ENCODE measurements at places on chromosomes 5 and 9.
A peak's percentile ranks its signal among the peaks of the same experiment; 100 is the strongest.

- DNase-seq: no peak
Measured at GRCh38 chr5:40578501-40579451, 100.9 kb upstream of the PTGER4 start.

DNA sequence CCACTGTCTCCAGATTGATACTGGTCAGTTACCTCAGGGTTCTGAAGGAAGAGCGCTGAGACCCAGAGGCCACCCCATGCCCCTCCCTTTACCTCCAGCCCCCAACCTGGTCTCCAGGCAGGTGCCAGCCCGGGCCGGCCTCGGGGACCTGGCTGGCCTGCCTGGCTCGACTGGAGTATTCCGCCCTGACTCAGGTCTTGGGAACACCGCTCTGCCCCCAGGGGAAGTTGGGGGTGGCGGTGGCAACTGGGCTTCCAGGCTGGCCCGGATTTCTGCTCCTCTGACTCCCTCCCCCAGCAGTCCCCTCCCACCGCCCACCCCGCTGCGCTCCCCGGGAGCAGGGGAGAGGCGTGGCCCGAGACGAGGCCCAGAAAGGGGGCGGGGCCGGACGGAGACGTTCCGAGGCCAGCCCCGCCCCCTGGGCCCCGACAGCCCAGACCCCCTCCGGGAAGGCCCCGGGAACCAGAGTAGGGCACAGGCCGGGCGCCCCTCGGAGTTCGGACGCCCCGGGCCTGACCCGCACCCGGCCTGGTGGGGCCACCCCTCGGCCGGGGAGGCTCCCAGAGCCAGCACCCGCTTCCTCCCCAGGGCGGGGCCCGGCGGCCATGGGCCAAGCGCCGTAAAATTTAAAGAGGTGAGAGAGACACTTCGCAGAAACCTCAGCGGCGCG is 82.5 kb upstream of the ZBTB43 start:
- DNase-seq: peak; percentile 92

- DNase-seq: no peak
Measured at GRCh38 chr9:107881626-107882300, 392.2 kb upstream of the KLF4 start.

DNA sequence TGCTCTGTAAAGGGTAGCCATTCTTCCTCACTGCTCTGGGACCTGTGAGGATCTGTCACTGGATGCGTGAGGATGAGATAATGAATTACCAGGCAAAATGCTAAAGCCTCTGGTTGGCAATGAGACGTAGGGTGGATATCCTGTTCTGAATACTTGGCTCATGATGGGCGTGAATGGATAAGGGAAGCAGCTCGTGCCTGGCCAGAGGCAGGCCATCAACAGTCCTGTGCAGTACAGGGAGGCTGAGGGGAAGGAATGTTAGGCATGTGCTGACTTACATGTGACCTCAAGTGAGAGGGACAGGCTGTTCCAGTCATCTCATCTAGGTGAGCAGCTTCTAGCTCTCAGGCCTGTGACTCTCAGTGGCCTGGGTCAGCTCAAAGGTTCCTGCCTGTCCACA is 172.8 kb downstream of the CARTPT start:
- DNase-seq: no peak

- DNase-seq: no peak
Measured at GRCh38 chr5:153641183-153641688, 150.8 kb downstream of the GRIA1 start.

GRCh38 chr5:157888814-157889532 is 30.0 kb upstream of the CLINT1 start:
- DNase-seq: no peak

DNA sequence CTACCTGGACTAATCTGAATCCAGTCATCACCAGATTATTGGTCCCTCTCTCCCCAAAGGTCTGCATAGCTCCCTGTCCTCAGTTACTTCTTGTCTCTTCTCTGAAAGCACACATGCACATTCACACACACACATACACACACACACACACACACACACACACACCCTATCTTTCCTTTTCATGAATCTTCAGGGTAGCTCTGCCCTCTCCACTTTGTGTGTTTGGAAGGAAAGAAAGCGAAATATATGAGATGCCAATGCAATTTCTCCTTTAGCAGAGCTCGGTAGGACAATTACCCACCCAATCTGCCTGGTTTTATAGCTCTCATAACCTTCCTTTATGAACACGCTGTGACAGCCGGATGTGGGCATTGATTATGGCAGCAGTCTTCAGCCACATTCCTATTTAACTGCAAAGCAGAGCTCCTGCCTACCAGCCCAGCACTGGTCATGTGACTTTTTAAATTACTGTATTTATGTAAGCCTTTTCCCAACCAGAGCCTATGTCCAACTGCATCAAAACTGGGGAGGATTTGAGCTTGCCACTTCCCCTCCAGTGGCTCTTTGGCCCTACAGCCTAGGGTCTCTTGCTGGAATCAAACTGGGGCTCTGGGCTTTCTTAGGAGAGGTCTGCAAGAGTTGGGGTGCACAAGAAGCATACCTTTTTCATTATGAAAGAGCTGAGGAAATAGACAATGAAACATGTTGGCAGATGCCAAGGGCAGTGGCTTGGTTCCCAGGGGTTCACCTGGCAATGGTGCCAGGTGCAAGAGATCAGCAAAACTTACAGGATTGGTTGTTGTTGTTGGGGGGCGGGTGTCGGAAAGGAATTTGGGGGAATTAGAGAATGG is 20.8 kb upstream of the MATR3 start:
- no peak for DNase-seq

- DNase-seq: no peak
Measured at GRCh38 chr9:130608554-130609134, 29.3 kb downstream of the FUBP3 start.

GRCh38 chr5:103674251-103674650 is 111.7 kb upstream of the NUDT12 start:
- no peak for DNase-seq

GRCh38 chr5:126419102-126419501 is 4.1 kb upstream of the GRAMD2B start:
- no peak for DNase-seq

DNA sequence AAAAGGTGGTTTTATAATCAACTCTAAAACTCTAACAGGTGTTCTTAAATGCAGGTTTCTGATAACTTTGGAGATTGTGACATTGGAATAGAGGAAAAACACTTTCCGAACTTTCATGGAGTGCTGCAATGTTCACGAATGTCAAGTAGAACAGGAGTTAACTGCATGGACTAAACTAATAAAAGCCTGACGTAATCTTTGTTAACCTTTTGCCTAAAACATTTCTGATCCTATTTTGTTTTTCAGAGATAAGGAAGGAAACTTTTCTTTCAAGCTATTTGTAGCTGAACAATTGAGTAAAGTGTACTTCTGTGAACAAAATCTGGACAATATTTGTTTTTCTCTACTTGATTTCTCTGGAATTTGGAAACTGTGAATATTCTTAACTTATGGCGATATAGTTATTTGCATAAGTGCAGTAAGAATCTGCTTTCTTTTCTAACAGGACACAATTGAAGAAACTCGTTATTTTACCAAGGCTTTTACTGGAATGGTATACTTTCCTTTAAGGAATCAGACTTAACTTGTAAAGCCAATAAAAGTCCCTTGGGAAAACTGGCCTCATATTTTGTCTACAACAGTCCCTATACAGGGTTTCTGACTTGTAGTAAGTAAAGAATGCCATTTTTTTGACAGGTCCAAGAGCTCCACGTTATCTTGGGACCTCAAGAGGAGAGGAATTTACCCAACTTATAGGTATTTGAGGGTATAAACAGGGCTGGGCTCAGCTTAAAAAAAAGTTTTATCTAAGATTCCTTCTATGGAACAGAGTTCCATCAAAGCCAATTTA is 154.7 kb downstream of the NXNL2 start:
- DNase-seq: no peak

- no peak for DNase-seq
Measured at GRCh38 chr5:2475902-2476301, 275.6 kb downstream of the IRX2 start.

GRCh38 chr9:94798708-94799107 is 72.2 kb downstream of the AOPEP start:
- DNase-seq: no peak

- no peak for DNase-seq
Measured at GRCh38 chr5:138936968-138937345, 61.8 kb upstream of the LRRTM2 start.

DNA sequence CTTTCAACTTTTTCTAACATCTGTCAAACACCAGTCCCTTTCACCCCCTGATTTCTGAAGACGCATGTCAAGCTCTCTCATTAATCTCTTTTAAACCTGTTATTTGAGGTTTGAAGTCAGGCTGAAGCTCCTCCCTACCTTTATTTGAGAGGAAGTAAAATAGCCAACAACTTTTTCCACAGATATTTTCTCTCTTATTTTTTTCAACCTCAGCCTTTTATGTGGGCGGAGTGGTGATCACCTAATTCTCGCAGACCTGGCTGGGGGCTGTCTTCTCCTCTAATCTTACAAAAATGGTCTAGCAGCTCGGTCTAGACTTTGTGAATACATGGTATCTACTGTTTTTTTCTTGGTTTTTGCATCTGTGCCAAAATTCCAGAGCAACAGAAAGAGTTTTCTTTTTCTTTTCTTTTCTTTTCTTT is 395.7 kb upstream of the ACTBL2 start:
- DNase-seq: no peak

DNA sequence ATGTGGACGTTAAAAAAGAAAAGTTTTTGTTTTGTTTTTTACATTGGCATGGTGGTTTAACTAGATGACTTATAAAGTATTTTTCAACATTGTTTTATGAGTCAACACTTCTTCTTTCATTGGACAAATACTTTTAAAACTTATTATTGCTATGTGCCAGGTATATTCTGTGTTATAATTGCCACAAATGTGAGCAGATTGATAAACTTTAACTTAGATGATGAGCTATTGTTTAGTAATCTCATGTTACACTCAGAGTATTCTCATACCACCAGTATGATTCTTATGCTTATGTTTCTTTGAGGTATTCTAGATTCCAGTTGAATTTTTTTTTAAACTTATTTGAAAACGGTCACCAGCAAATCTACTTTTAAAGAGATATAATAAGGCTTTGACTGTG is 60.3 kb downstream of the RASA1 start:
- DNase-seq: no peak

DNA sequence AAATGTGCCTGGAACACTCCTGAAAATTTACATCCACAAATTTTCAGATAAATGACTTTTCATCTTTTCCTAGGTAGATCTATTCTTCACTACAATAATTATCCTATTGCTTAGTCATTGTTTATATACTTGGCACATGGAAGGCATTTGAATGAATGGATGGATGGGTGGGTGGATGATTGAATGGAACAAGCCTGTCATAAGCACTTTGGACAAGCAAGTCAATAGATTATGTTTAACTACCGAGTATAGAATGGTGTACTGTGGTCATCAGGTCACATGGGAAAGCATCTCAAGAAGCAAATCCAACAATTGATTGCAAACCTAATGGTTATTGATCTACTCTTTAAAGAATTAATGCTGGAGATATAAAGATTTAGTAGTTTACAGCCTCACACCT is 114.4 kb upstream of the DMRTA1 start:
- no peak for DNase-seq

DNA sequence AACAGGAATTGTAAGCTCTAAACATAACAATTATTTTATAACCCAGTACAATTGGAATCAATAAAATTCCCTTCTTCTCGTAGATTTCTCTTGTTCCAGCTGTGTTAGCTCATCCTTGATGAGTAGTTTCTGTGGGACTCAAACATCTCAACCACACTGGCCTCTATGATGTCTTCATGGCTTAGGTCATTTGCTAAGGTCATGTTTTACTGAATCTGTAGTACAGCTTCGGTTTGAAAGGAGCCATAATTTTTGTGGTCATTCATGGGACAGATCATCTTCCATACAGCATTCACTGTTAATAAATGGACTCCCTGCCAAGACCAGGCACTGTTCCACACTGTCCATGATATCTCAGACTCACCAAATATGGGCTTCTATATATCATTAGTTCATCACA is 369.0 kb upstream of the RFX3 start:
- DNase-seq: no peak

GRCh38 chr5:163409384-163409783 is 28.0 kb upstream of the CCNG1 start:
- DNase-seq: no peak

GRCh38 chr5:57033503-57033902 is 81.6 kb upstream of the MIER3 start:
- DNase-seq: no peak

GRCh38 chr5:140391312-140391711 is 10.3 kb upstream of the ANKHD1 start:
- no peak for DNase-seq

DNA sequence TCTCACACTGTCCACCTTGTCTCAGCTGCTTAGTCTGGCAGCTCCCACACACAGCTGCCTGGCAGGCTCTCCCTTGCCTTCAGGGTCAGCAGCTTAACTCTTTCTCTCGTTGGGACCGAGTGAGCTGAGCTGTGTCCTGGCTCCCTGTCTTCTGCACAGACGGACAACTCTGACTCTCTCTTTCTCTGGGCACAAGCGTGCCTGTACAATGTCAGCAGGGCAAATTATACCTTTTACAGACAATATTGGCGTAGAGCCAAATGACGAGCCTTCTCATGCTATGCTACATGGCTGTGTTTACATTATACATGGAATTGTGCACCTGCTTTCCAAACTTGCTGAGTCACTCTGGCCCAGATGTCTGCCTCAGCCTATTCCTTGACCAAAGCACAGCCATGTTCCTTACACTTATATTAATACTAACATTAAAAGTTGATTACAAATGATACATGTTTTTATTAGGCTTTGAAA is 188.6 kb downstream of the CYLC2 start:
- DNase-seq: no peak

GRCh38 chr5:162496100-162496808 is 428.7 kb downstream of the GABRG2 start:
- DNase-seq: no peak

DNA sequence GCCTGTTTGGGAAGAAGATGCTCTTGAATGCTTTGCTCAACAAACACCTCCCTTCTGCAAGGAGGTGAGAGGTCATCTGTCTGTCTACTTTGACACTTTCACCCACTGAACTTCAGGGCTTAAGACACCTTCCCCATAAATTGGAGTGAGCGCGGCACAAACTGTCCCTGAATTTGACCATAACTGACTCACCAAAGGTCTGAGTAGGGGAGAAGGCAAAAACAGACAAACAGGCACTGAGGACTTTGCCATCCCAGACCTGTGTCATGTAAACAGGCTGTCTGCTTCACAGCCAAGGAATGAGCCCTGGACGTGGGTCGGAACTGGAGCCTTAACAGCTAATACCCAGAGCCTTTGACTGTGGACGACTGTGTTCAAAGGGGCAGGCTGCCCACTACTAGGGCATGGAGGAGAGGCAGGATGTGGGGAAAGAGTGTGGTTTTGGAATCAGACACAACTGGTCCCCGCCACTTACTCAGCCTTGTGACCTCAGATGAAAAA is 320.9 kb upstream of the KLF4 start:
- no peak for DNase-seq
